ENCODE measurements at places on chromosomes 3 and 15.

GRCh38 chr15:55909036-55909811 lies 84.2 kb downstream of the NEDD4 start:
- DNase-seq: no peak

DNA sequence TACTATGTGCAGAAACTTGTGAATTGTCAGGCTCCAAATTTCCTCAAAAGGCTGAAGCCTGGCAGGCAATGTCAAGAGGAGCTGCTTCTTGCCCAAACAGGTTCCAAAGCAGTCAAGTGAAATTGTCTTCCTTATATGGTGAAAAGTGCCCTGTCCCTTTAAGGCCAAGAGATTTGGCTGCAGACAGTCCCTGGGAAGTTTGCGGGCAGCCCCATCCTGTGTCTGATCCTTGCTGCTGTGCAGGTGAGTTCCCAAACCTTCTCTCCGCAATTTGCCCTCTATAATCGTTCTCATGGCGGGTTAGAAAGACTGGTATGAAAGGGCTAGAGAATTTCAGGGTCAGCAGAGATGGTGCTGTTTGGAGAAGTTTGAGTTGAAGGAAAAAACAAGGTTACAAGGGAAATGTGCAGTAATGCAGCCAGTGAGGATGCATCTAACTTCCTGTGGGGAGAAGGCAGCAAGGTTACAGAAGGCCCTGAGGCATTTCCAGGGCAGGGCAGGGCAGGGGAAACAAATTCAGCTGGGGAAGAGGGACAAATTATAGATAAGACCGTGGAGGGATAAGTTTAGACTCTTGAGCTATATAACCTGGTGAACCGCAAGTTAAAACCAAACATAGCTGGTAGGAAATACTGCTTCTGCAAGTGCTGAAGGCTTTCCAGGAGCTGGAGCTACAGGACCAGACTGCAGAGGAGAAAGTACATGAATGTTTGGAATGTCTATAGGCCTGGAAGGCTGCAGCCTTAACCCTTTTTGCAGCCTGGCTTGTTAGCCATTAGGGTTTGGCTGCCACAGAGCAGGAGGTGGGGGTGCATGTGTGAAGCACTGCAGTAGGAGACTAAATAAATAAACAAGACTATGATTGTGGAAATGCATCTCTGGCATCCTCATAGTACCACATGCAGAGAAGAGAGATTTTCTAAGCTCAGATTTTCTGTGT lies 256.2 kb upstream of the IL12A start:
- no peak for DNase-seq

DNA sequence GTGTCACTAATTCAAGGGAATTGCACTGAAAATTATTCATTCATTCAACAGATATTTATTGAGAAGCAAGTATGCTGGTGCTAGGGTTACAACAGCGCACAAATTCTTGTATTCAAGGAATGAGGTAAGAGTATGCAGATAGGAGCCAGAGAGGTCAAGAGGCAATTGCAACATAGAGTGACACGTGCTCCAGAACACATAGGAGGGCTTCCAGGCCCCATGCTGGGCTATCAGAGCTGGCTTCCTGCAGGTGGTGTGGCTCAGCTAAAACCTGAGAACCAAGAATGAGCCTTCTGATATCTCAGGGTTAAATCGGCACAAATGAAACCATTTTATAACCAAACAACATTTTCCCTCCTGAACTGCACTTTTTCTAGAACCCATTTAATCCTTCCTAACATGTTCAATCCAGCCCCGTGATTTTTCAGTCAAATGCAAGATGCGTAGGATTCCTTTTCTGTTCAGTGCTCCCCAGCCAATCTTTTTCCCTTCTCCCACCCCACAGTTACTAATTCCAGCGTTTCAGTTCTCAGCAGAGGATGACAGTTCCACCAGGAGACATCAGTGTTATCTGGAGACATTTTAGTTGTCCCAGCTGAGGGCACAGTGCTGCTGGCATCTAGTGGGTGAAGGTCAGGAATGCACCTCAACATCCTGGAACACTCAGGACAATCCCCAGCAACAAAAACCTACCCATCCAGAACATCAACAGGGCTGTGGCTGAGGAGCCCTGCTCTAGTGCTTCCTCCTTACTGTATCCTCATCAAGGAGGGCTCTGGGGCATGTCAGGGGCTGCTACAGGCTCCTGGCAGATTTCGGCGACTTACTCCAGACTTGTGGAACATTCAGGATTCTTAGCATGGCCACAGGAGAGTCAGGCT lies 13.1 kb downstream of the CCR5AS start:
- no peak for DNase-seq

DNA sequence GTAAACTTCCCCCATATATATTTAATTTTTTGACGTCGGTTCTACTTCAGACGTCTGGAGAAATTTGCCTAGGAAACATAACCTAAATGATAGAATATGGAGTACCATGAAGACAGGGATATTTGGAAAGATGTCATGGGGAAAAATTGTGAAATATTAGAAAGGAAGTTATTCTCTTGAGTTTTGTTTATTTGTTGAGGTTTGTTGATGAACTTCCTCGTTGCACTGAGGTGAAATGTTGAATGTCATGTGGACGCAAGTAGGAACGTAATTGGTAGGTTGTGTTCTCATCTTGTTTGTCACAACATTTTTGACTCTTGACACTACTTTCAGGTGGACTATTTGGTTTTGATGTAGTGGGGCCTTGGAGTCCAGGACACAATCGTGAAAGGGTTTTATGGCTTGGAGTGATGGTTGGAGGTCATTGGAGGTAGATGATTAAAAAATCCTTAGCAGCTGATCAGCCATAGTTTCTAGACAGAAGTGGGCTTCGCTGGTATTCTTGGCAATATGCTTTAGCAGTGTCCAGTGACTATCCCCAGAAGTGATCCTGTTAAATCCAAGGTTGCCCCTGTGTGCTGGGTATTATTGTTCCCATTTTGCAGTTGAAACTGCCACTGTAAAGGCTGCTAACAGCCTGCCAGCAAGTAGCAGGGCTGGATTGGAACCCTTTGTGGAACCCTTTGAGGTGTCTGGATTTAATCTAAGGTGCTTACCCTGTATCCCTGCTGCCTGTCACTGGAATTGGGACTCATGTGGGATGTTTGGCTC lies 1.5 kb downstream of the ABHD5 start:
- DNase-seq: no peak

- DNase-seq: no peak
Observed at GRCh38 chr3:54578417-54578816, 349.4 kb downstream of the LRTM1 start.

DNA sequence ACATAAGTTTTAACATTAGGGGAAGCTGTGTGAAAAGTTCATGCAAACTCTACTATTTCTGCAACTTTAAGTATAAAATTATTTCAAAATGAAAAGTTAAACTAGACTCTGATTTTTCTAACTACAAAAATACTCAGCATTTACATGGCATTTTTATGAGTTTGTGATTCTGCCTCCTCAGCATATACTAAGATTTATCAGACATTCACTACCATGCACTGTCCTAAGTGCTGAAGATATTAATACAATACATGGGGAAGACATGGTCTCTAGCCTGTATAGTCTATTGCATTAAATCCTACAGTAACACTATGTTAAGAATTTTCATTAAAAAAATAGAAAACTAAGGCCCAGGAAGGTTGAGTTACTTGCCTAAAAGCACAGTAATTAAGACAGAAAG lies 80.7 kb downstream of the ZNF148 start:
- no peak for DNase-seq

DNA sequence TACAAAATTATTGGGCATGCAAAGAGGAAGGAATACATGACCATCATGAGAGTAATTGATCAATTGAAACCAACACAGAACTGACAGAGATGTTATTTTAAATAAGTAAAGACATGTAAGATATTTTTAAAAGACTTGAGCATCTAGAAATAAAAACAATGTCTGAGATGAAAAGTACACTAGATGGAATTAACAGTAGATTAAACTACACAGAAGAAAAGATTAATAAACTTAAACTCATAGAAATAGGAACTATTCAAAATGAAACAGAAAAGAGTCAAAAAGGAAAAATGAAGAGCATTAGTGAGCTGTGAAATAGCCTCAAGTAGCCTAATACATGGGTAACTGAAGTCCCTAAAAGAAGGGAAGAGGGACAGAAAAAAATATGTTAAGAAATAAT lies 8.5 kb upstream of the ARF4 start:
- DNase-seq: no peak

- DNase-seq: no peak
Observed at GRCh38 chr15:48636511-48636910, 9.0 kb downstream of the FBN1 start.

DNA sequence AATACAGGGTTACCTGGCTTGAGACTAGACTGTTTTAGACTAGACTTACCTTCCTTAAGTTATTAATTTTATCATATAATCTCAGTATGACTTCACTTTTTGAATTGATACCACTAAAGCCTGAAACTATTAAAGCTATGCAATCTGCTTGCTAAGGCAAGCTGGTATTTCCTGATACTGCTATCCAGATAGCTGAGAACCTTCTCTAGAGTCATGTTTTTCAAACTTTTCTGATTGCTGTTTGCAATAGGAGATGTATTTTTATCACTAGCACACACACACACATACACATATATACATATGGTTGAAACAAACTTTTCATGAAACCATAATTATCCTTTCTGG lies 9.3 kb upstream of the MAGI1 start:
- no peak for DNase-seq

GRCh38 chr15:79261836-79262235 lies 20.7 kb upstream of the ANKRD34C start:
- DNase-seq: no peak

DNA sequence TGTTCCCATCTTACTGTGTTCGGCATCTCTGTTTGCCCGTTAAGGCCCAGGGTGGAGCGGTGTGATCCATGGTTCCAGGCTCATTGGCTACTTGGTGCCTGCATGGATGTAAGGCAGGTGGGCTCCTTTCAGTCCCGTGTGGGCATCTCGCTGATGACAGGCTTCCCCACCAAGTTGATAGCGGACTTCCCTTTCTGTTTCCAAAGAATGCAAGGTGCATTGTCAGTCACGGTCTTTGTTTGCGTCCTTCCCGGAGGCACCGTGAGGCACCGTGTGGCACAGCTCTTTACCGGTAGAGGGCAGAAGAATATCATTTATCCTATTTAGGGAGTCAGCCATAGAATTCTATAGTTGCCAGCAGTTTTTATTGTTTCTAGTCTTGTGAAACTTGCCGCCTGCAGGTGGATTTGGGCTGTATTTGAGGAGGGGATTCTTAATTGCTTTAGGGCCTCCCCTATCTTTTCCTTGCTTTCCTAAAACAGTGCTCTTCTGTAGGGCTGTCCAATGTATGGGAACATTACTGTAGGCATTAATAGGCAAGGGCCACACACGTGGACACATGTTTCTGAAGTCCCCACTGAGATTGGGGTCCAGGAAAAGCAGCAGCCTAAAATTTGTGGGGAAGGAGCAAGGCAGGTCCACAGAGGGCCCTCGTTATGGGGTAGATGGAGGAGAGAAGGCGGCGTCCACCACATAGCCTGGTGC lies 244.1 kb downstream of the SLCO3A1 start:
- peak; percentile 65 for DNase-seq

DNA sequence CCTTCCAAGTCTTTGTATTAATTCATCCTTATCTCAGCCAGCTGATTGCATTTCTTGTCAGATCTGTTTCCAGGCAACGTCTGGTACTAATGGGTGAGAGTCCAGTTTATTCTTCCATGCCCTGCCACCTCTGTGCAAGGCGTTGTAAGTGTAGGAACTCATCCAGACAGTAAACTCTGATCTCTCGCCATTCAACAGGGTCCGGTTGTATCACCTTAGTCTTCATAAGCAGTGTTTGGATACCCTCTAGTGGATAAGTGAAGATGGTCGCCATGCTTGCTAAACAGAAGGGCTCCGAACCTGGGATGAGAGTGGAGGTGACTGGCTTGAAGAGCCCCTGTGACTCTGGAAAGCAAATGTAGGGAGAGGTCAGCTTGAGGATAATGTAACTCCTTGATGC lies 51.6 kb upstream of the CMTM7 start:
- peak; percentile 58 for DNase-seq

DNA sequence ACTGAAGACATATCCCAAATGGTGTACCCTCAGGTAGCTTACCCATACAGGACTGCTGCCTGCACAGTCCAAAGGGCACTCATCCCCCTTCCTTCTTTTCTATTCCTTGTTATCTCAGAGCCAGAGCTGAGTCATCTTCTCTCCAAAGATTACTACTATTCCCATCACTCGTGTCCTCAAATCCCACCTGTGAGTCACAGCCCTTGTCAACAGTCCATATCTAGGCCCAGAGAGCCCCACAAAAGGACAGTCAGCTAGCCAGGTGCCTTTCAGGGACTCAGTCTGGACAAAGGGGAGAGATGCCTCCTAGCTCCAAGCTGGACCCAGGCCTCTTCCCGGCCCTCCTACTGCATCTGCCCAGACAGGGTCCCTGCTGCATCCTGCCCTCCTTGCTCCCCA lies 11.0 kb downstream of the PARP16 start:
- no peak for DNase-seq

DNA sequence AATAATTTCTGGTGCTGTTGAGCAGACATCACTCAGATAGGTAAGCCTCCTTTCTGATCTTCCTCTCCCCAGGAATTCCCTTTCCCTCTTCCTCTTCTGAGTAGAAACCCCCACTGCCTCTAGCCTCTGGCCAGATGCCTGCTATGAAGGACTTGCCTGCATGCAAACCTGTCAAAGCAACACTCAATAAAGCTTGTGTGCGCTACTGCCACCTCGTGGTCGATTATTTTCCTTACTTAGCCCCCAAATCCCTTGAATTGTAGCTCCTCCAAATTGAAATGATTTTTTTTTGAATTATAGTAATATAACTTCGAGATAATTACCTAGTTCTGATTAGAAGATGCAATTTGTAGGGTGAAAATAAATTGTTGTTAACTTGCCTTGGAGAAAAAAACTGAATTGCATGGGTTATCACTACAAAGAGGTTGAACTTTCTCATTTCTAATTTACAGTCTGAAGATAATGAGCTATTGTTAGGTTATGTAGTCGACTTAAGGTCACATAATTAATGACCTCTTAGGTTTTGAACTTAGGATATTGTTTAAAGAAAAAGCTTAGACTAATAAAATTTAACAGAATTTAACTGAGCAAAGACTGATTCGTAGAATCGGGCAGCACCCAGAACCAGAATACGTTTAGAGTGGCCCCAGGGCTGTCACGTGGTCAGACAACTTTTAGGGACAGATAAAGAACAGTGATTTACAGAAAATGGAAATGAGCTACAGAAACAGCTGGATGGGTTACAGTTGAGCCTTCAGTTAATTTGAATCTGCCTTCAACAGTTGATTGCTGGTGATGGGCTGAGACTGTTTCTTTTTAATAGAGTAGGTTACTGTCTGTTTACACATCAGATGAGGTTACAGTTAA lies 269.3 kb downstream of the ARPP21 start:
- peak; percentile 15 for DNase-seq

- no peak for DNase-seq
Observed at GRCh38 chr3:39112113-39112512, 4.6 kb downstream of the TTC21A start.

- DNase-seq: peak; percentile 57
Observed at GRCh38 chr15:65981837-65982626, 112.7 kb downstream of the RAB11A start.

GRCh38 chr3:53616321-53616720 lies 121.9 kb downstream of the CACNA1D start:
- no peak for DNase-seq

- DNase-seq: no peak
Observed at GRCh38 chr3:135491491-135492205, 473.9 kb upstream of the PPP2R3A start.

GRCh38 chr3:110575702-110576101 lies 495.9 kb upstream of the NECTIN3 start:
- no peak for DNase-seq
